Activated CD4-positive, alpha-beta T cell treated with anti-CD3 and anti-CD28 coated beads, Interleukin-2, amount 50 U/mL, for 4 hours (primary cell): ENCODE measurements at places on chromosomes 4 and X.

- DNase-seq, result no peak
Measured at GRCh38 chr4:98289375-98289774, 28.2 kb downstream of the RAP1GDS1 start.

DNA sequence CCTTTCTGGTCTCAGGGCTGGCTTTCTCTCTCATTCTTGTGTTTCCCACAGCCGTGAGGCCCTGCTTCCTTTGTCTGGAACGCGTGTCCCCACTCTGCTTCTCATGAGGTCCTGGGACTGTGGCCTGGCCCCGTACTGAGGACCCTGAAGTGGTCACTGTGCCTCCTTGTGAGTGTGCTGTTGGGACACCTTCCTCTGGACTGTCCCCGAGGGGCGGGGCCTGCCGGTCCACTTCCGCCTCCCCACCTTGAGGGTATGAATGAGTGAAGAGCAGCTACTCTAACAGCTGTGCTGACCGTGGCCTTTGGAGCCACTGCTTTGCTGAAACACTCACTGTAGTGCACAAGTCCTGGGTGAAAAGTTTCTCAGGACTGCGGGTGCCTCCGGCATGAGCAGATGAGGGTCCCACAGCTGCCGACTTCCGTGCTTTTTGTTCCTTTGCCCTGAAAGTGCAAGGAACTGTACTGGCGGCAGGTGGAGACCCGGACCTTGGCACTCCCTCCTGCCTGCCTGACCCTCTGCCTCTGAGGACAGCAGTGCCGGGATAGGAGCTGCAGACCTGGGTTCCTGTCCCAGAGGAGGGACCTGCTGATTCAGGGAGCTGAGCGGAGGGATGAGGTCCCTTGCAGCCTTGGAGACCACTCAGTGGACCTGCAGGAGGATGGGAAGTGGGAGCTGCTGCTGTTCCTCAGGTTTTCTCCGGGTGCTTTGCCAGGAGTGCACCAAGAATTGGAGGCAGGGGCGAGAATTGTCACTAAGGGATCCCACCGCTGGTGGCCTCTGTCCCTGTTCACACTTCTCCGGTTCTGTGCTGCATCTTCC is 38.0 kb downstream of the HTT-AS start:
- no peak for DNase-seq

- DNase-seq, result no peak
Measured at GRCh38 chrX:1472975-1473374, 20.3 kb upstream of the ASMTL start.

- no peak for DNase-seq
Measured at GRCh38 chrX:9370893-9371292, 94.0 kb upstream of the TBL1X start.

DNA sequence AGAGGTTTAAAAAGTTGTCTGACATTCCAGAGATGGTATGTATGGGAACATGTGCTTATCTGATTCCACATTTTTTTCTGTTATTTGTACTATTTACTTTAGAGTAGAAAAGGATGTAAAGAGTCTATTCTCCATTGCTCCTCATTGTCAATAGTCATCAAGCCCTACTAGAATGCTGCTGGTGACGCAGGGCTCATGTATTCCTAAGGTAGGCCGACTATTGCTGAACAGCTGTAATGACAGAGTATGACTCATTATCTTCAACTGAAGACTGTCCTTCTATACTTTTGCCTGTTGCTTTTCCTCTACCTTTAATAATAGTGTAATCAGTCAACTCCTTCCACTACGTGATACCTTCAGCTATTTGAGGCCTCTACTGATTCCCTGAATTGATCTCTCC is 509.1 kb upstream of the NR3C2 start:
- DNase-seq, result no peak

GRCh38 chr4:177726111-177726510 is 283.9 kb upstream of the AGA start:
- no peak for DNase-seq

GRCh38 chrX:15834053-15834452 is 20.6 kb downstream of the AP1S2 start:
- DNase-seq, result no peak

- DNase-seq, result no peak
Measured at GRCh38 chrX:21926527-21927278, 13.8 kb upstream of the SMS start.

DNA sequence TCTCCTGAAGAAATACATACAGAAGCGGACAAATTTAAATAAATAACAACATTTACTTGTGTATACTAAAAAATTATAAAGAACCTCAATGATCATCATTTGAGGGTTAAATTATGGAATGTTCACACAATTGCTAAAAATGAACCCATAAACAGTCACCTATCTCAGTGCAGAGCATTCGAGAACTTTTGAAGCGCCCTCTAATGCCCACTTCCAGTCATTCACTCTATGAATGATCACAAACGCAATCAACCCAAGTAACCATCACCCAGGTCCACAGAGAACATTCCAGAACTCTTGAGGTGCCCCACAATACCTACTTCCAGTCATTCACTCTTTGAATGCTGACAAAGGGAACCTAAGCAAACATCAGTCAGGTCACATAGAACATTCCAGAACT is 103.5 kb upstream of the PLAC1 start:
- no peak for DNase-seq

DNA sequence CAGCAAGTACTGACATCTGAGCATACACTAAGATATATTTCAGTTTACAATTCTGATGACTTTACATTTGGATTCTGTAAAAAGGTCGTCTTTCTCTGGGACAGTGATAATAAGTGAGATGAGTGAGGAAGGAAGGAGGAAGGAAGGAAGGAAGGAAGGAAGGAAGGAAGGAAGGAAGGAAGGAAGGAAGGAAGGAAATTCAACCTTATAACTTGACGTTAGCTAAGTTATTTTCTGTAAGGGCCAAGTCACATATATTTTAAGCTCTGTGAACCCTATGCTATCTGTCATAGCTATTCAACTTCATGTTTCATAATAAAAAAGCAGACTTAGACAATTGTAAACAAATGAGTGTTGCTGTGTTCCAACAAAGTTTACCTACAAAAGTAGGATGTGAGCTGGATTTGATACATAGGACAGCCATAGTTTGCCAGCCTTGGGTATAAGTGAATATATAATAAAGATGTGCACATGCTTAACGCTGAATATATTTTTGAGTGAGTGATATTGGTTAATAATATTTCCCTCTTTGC is 753.0 kb upstream of the NDST4 start:
- DNase-seq, result no peak

GRCh38 chr4:2842687-2843262 is 869 bp upstream of the ADD1 start:
- DNase-seq, result no peak

DNA sequence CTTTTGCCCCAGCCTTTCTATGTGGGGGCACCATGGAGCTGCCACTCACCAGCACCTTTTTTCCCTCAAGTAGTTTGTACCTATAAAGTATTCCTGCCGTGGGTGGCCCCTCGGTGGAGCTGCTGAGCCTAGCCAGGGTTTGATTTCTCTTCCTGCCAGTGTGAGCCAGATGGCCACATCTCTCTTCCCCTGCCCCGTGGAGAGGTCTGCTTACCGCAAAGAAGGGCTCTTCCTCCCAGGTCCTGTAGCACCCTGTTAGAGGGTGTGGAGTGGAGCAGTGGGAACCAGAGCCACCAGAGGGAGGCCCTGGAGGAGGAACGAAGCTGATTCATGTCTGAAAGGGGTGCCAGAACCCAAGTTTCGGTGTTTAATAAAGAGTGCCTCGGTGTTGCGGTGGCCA is 95.4 kb downstream of the PTTG2 start:
- no peak for DNase-seq

DNA sequence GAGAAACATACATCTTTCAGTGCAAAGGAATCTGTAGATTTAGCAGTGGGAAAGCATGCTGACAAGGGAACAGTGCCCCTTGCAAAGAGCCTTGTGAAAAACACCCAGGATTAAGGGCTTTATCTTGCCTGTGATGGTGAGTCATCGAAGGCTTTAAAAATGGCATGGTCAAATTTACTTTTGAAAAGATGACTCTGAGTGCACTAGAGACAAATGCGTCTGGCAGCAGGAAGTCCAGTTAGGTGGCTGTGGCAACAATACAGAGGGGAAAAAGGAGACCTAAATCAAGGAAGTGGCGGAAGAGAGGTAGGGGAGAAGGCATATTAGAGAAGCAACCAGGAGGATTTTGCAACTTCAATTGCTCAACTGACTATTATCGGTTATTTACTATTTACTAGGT is 472.6 kb upstream of the CPEB2 start:
- DNase-seq, result no peak

DNA sequence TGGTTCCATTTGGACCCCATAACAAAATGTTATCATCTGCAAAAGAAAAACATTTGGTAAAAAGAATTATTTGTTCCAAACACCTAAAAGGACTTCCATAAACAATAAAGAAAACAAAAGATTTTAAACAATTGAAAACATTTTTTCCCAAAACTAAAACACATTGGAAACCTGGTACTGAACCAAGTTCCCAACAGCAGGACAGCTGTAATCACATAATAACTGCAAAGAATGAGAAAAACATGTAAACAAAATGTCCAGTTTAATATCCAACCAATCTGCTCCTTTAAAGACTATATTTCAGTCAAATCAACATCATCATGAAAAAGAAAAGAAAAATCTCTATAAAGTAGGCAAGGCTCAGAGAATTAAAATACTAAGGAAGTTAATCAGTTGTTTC is 36.3 kb downstream of the PRDM5 start:
- DNase-seq, result no peak

GRCh38 chr4:120667102-120667501 is 255.4 kb downstream of the PRDM5 start:
- DNase-seq, result no peak

GRCh38 chr4:86816501-86817273 is 32.5 kb downstream of the SLC10A6 start:
- no peak for DNase-seq

DNA sequence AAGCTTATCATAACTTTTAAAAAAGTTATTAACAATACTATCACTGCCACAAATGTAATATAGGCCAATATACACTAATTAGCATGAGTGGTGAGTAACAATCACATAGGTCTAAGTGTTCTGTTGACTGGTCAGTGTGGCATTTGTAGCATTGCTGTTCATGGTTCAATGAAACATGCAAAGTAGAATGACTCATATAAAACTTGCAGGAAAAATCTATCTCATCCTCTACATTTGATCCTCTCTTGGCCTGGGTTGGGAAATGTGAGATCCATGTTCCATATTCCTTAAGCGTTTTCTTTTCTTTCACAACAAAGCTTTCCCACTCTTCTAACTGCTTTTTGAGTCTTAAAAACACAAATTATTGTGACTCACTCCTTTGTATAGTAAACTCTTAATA is 1418.7 kb downstream of the FSTL5 start:
- no peak for DNase-seq

DNA sequence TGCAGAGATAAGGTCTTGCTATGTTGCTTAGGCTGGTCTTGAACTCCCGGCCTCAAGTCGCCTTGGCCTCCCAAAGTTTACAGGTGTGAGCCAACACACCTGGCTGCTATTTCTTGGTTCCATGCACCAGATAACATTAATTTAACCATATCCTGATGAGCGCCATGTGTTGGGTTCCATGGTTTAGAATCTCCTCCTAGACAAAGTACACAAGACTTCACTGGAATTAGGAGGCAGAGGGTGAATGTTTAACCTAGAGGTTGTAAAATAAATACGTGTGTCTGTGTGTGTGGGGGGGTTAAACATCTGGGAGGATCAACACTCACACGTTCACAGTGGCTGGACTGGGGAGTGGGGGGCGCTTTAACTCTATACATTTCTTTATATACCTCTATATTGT is 32.4 kb upstream of the SORCS2 start:
- no peak for DNase-seq

DNA sequence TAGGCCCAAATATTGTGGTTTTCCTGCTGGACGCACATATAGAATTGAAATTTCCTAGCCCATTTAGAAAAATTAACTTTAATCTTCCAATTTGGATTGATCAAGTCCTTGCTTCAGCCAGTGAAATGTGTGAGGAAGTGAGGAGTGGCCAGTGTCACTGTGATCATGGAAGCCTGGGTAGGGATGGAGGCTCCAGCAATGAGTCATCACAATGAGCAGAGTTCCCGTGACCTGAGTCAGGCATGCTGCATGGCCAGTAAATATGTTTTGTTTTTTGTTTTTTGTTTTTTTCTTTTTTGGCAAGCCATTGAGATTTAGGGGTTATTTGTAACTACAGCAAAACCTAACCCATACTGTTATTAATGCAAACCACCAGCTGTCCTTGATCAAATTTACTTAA is 52.1 kb downstream of the IDS start:
- DNase-seq, result no peak

DNA sequence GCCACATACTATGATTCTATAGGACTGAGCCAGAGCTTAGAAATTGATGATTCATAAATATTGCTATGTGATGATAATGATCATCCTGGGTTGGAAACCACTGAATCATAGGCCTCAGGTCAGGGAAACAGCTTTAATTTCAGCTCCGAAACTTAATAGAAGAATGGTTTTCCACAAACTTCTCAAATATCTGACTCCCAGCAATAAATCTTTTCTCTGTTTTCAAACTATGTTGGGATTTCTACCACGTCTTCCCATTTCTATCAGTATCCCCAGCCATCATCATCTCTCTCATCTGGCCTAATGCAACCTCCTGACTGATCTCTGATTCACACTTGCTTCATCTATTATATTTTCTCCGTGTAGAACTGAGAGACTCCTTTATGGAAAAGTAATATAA is 521.8 kb upstream of the AGA start:
- no peak for DNase-seq

DNA sequence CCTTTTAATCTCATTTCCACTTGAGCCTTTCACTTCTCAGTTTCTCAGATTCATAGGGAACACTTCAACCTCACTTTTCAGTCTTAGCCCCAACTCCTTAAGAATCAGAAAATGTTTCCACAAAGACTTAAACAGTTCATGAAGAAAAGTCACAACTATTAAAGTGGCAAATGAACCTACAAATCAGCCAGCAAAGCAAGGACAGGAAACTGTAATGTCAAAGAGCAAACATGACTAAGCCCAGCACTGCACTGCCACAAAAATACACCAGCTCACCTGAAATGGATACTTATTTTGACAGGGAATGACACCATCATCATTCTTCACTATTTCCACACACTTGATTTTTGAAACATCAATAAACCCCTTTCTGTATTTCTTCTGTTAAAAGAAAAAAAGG is 41.8 kb upstream of the TXK start:
- no peak for DNase-seq

GRCh38 chrX:41933546-41933945 is 10.2 kb upstream of the CASK start:
- no peak for DNase-seq

GRCh38 chrX:107324493-107325310 is 118.3 kb downstream of the DNAAF6 start:
- no peak for DNase-seq

GRCh38 chr4:4945829-4946228 is 73.4 kb downstream of the CYTL1 start:
- DNase-seq, result no peak

GRCh38 chr4:7781366-7781765 is 158.3 kb downstream of the AFAP1 start:
- no peak for DNase-seq

- no peak for DNase-seq
Measured at GRCh38 chr4:142314686-142315085, 531.4 kb downstream of the INPP4B start.

- no peak for DNase-seq
Measured at GRCh38 chr4:112736718-112737135, 99.8 kb downstream of the LARP7 start.

GRCh38 chr4:24796620-24797019 is 1.2 kb downstream of the SOD3 start:
- DNase-seq, result no peak

GRCh38 chrX:78527818-78528217 is 131.3 kb downstream of the RTL3 start:
- no peak for DNase-seq
